Astrocyte (in vitro differentiated cells and primary cell): ENCODE measurements at places on chromosomes 2 and 18. TPM values are rescaled to one million over a fixed set of nuclear protein-coding genes. Genes with fewer than 3 reads are reported as not detected.
A peak's percentile ranks its signal among the peaks of the same experiment; 100 is the strongest.

GRCh38 chr18:8329186-8329771 is 280.0 kb upstream of the RAB12 start:
- no peaks in the 10 kb centered on the region for H3K36me3 ChIP-seq
- peak; percentile 66 for DNase-seq
- no peak overlapping the region for H3K4me3 ChIP-seq
- no peaks in the 10 kb centered on the region for H3K27me3 ChIP-seq
- no peaks in the 10 kb centered on the region for H3K4me1 ChIP-seq
- H3K27ac ChIP-seq = no peak overlapping the region

- H3K27ac ChIP-seq = no peak overlapping the region
- H3K4me3 ChIP-seq = no peak overlapping the region
- no peak for DNase-seq
- H3K36me3 ChIP-seq = no peaks in the 10 kb centered on the region
- H3K27me3 ChIP-seq = no peaks in the 10 kb centered on the region
These were observed 222.9 kb downstream of the NDUFA10 start for GRCh38 chr2:239802185-239802649.

- DNase-seq = no peak
- H3K4me1 ChIP-seq = no peaks in the 10 kb centered on the region
- no peak overlapping the region for H3K27ac ChIP-seq
- H3K36me3 ChIP-seq = no peaks in the 10 kb centered on the region
These were observed 44.2 kb upstream of the LYPD6B start for GRCh38 chr2:148994341-148994740.

GRCh38 chr2:118918017-118918416 is 24.0 kb upstream of the MARCO start:
- no peaks in the 10 kb centered on the region for H3K36me3 ChIP-seq
- H3K4me1 ChIP-seq = no peaks in the 10 kb centered on the region
- DNase-seq = no peak
- H3K27me3 ChIP-seq = no peaks in the 10 kb centered on the region

- H3K36me3 ChIP-seq = no peaks in the 10 kb centered on the region
- H3K27ac ChIP-seq = no peak overlapping the region
- no peak for DNase-seq
- peaks cover 8% of the 10 kb centered on the region for H3K4me1 ChIP-seq
- H3K4me3 ChIP-seq = no peak overlapping the region
- no peaks in the 10 kb centered on the region for H3K27me3 ChIP-seq
These were observed 48.3 kb downstream of the TFCP2L1 start for GRCh38 chr2:121236650-121237180.

- H3K4me1 ChIP-seq = peaks cover 15% of the 10 kb centered on the region
- H3K27ac ChIP-seq = no peak overlapping the region
- no peaks in the 10 kb centered on the region for H3K27me3 ChIP-seq
- H3K36me3 ChIP-seq = no peaks in the 10 kb centered on the region
- peak; percentile 58 for DNase-seq
These were observed 171.9 kb upstream of the FN1 start for GRCh38 chr2:215607766-215608165.

- H3K4me1 ChIP-seq = no peaks in the 10 kb centered on the region
- H3K4me3 ChIP-seq = no peak overlapping the region
- no peak for DNase-seq
- H3K27me3 ChIP-seq = no peaks in the 10 kb centered on the region
These were observed 63.4 kb upstream of the ADAM23 start for GRCh38 chr2:206379886-206380285.

GRCh38 chr2:88355486-88355885 is 97.0 kb downstream of the FOXI3 start:
- H3K27me3 ChIP-seq = peaks cover 3% of the 10 kb centered on the region
- no peak for DNase-seq
- H3K36me3 ChIP-seq = no peaks in the 10 kb centered on the region
- no peak overlapping the region for H3K4me3 ChIP-seq
- H3K27ac ChIP-seq = no peak overlapping the region

- peaks cover 14% of the 10 kb centered on the region for H3K4me1 ChIP-seq
- H3K27ac ChIP-seq = no peak overlapping the region
- H3K4me3 ChIP-seq = no peak overlapping the region
- H3K36me3 ChIP-seq = no peaks in the 10 kb centered on the region
- DNase-seq = no peak
These were observed 49.1 kb downstream of the KCNF1 start for GRCh38 chr2:10960606-10961489.

GRCh38 chr2:117064021-117064420 is 750.5 kb upstream of the DDX18 start:
- H3K27ac ChIP-seq = no peak overlapping the region
- H3K36me3 ChIP-seq = no peaks in the 10 kb centered on the region
- H3K4me3 ChIP-seq = no peak overlapping the region

GRCh38 chr2:224751996-224752698 is 36.0 kb upstream of the CCDC195 start:
- no peak overlapping the region for H3K4me3 ChIP-seq
- no peak overlapping the region for H3K27ac ChIP-seq
- H3K36me3 ChIP-seq = no peaks in the 10 kb centered on the region
- DNase-seq = no peak

GRCh38 chr2:121345887-121346286 is 60.9 kb upstream of the TFCP2L1 start:
- H3K27me3 ChIP-seq = no peaks in the 10 kb centered on the region
- peaks cover 22% of the 10 kb centered on the region for H3K36me3 ChIP-seq
- H3K4me1 ChIP-seq = no peaks in the 10 kb centered on the region
- no peak for DNase-seq
- no peak overlapping the region for H3K27ac ChIP-seq

- peak; percentile 97 for DNase-seq
- peak overlapping the region; percentile 89 for H3K27ac ChIP-seq
- H3K4me1 ChIP-seq = peaks cover 18% of the 10 kb centered on the region
- H3K36me3 ChIP-seq = no peaks in the 10 kb centered on the region
- H3K4me3 ChIP-seq = peak overlapping the region; percentile 27
These were observed 35.2 kb upstream of the SCN9A start for GRCh38 chr2:166410828-166411472.

DNA sequence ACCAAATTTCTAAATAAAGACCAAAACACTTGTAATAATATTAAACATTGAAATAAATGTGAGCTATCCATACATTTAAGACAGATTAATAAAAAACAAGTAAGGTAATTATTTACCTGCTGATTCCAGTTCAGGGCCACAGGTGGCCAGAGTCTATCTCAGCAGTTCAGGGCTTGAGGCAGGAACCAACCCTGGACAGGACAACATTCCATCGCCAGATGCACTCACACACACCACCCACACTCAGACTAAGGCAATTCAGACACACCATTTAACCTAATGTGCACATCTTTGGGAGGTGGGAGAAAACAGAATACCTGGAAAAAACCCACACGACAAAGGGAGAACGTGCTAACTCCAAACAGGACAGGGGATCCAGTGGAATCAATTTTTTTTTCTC is 14.1 kb upstream of the WDSUB1 start:
- no peak overlapping the region for H3K4me3 ChIP-seq
- H3K36me3 ChIP-seq = no peaks in the 10 kb centered on the region

GRCh38 chr2:146994246-146994645 is 850.6 kb upstream of the ACVR2A start:
- peaks cover 3% of the 10 kb centered on the region for H3K4me1 ChIP-seq
- no peak overlapping the region for H3K4me3 ChIP-seq
- no peak for DNase-seq
- no peak overlapping the region for H3K27ac ChIP-seq

GRCh38 chr18:52334896-52335295 is 5.1 kb upstream of the DCC start:
- H3K27ac ChIP-seq = peak overlapping the region; percentile 4
- no peak overlapping the region for H3K4me3 ChIP-seq
- H3K36me3 ChIP-seq = no peaks in the 10 kb centered on the region
- DNase-seq = peak; percentile 67
- peaks cover 3% of the 10 kb centered on the region for H3K4me1 ChIP-seq

GRCh38 chr2:106745468-106745867 is 140.5 kb downstream of the ST6GAL2 start:
- no peaks in the 10 kb centered on the region for H3K4me1 ChIP-seq
- H3K27ac ChIP-seq = no peak overlapping the region
- no peaks in the 10 kb centered on the region for H3K36me3 ChIP-seq
- no peaks in the 10 kb centered on the region for H3K27me3 ChIP-seq
- no peak overlapping the region for H3K4me3 ChIP-seq

GRCh38 chr2:190202604-190203003 is 117.0 kb downstream of the HIBCH start:
- H3K27me3 ChIP-seq = no peaks in the 10 kb centered on the region
- H3K27ac ChIP-seq = no peak overlapping the region
- peaks cover 3% of the 10 kb centered on the region for H3K36me3 ChIP-seq
- H3K4me3 ChIP-seq = no peak overlapping the region

DNA sequence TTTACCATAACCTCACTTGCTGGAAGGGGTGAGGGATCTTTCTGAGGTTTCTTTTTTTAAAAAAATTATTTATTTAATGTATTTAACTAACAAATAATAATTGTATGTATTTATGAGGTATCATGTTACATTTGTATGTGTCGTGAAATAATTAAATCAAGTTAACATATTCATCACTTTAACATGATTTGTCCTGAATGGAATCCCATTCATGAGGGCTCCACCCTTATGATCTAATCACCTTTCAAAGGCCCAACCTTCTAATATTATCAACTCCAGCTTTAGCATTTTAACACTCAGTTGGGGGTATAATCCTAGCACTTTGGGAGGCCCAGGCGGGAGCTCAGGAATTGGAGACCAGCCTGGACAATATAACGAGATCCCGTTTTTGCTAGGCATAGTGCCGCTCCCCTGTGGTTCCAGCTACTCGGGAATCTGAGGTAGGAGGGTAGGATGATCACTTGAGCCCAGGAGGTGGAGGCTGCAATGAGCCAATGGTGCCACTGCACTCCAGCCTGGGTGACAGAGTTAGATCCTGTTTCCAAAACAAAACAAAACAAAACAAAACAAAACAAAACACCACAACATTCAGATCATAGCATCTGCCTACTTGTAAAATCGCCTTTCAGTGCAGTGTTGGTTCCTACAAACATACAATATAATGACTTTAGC is 1.1 kb upstream of the TAF4B start:
- no peaks in the 10 kb centered on the region for H3K36me3 ChIP-seq
- no peaks in the 10 kb centered on the region for H3K27me3 ChIP-seq
- no peak overlapping the region for H3K4me3 ChIP-seq
- no peak for DNase-seq

- no peak for DNase-seq
- no peak overlapping the region for H3K27ac ChIP-seq
- H3K4me1 ChIP-seq = no peaks in the 10 kb centered on the region
- no peak overlapping the region for H3K4me3 ChIP-seq
- no peaks in the 10 kb centered on the region for H3K27me3 ChIP-seq
These were observed 556.3 kb downstream of the ARHGAP15 start for GRCh38 chr2:143685421-143686078.

The TFPI gene
- 52.9 and 56.6 TPM in 2 replicates for total RNA-seq

The GPR55 gene
- total RNA-seq = 0.12 TPM in 1 of 2 replicates, not detected in the other

The CERS6 gene
- total RNA-seq = 23.4 and 24.8 TPM in 2 replicates

The NAT8 gene
- total RNA-seq = not detected in 2 replicates

The AQP4 gene
- total RNA-seq = 0.22 TPM in 1 of 2 replicates, not detected in the other

The SFT2D3 gene
- 2.9 and 3.0 TPM in 2 replicates for total RNA-seq

The LIPG gene
- 11.0 and 18.3 TPM in 2 replicates for total RNA-seq

The CIDEA gene
- total RNA-seq = 0.43 TPM in 1 of 2 replicates, not detected in the other

The PAX3 gene
- not detected in 2 replicates for total RNA-seq

The FMNL2 gene
- 29.1 and 34.3 TPM in 2 replicates for total RNA-seq

The SRD5A2 gene
- not detected in 2 replicates for total RNA-seq

The FBLN7 gene
- not detected in 2 replicates for total RNA-seq
